Left lobe of liver (tissue), 2 donors: ENCODE measurements at places on chromosomes 11 and 22.
A peak's percentile ranks its signal among the peaks of the same experiment; 100 is the strongest.

- DNase-seq, result no peak
These were observed 950 bp upstream of the LAYN start for GRCh38 chr11:111539426-111540113.

- no peak for DNase-seq
These were observed 381.6 kb upstream of the CADM1 start for GRCh38 chr11:115885535-115886421.

- no peak for DNase-seq
These were observed 510.4 kb downstream of the NELL1 start for GRCh38 chr11:21179770-21180169.

DNA sequence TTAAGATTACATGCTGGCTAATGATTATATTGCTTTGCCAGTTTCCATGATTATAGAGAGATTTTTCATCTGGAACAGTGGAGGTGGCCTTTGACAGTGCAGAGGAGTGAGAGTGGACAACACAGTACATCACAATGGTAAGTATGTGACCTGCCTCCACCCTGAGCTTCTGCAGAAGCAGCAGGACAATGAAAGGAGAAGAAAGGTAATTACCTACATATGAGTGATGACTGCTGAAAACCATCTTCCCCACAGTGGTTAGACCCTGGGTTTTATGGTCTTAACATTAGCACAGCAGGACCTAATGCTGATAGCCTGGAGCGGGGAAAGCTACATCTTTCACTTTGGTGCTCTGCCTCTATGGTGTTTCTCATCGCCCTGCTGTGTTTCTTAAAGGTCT, 454.7 kb upstream of the DDI1 start:
- no peak for DNase-seq

- DNase-seq, result no peak
These were observed 8.7 kb upstream of the MRPL23 start for GRCh38 chr11:1938343-1939005.

DNA sequence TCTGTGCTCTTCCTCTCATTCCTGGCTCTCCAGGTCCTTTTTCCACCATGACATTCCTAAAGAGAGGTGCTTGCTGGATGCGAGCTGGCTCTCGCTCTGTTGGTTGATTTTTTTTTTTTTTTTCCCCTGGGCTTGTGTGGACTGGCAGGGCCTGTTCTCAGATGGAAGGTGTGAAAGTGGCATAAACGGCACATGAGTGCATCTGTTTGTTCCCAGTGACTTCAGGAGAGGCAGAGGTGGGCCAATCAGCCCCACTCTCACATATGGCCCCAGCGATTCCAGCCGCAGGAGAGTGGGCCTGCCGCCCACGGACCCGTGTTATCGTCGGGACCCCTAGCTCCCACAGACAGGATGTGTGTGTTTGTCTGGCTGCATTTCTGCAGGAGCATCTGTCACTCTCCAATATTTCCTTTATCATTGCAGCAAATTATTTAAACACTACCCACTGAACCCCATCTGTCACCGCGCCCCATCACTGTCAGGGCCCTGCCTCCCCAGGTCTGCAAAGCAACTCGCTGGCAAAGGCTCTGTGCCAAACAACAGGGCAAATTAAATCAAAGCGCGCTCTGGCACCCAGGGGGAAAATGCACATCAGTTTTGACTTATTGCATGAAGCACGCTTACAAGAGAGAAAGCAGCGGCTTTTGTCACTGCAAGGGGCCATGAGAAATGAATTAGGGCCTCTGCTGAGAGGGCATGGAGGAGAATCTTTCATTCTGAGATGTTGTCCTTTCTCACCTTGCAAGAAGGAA, 886.3 kb downstream of the NTM start:
- DNase-seq, result no peak

DNA sequence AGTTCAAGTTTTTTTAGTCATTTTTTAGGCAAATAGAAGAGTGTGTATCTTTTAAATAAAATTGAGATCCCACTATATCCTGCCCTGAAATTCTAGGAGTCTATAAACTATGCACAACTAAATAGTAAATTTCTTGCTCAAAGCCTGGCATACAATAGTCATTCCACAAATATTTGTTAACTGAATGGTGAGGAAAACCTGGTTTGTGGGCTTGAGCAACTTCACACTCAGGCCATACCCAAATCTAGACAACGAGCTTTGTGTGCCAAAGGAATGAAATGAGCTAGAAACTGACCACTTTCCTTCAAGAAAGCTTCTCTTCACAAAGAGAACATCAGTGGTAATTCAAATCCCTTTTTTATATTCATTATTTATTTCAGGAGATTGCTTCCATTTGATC, 39.6 kb upstream of the AMOTL1 start:
- DNase-seq, result no peak

- DNase-seq, result no peak
These were observed 1.5 kb downstream of the SYT12 start for GRCh38 chr11:67024410-67024809.

GRCh38 chr11:118223992-118224391, 819 bp downstream of the JAML start:
- no peak for DNase-seq

GRCh38 chr11:128520888-128521681, 66.3 kb downstream of the ETS1 start:
- no peak for DNase-seq

GRCh38 chr11:64960719-64961118, 11.2 kb downstream of the MAJIN start:
- no peak for DNase-seq

DNA sequence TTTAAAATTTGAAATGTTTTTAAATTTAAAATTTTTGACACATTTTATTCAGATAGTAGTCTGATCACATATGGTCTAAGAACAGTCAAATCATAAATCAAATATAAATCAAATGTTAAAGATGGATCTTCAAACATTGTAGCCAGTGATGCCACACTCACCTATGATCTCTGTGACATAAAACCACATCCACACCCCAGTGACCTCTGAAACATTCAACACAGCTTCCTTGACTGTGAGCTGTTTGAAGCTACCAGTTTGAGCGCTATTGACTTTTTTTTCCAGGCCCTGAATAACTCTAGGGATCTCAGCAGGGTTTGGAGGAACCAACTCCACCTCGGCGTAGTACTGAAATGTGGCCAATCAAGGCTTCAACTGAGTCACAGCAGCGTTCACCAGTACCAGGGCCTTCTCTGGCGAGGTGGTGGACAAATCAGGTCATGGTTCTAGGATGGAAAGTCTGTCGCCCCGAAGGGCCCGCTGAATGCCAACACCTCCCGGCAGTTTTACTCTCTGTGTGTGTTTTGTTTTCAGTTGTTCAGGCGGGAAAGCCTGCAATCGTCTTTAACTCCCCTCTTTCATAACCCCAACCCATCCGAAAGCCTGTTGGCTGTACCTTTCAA, 4.3 kb upstream of the MARK2 start:
- DNase-seq, result no peak

GRCh38 chr11:2742611-2743426, 43.0 kb upstream of the KCNQ1OT1 start:
- no peak for DNase-seq

DNA sequence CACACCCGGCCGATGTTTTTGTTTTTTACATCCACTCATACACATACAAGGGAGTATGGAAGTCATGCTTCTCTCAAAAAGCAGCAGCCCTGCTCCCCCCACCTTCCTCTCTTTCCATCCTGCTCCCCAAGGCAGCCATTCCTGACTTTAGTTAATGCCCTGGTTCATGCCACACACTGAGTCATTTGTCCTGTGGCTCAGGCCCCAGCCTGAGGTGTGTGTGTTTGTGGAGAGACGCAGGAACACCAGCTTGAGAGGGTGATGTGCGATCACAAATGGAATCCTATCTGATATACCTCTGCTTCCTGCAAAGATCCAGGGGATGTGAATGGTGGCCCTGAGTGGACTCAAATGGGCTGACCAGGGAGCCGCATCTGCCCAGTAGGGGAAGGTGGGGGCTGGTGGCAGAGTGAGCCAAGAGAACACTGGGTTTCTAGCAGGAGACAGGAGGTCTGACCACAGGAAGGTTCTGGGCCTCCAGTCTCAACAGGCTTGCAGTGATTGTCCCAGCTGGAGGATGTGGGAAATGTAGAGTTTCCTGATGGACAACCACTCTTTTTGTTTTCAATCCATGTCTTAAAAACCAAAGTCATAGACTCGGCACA, 86.7 kb downstream of the OSBP2 start:
- DNase-seq, result no peak

GRCh38 chr11:112221274-112221835, 4.9 kb upstream of the PTS start:
- no peak for DNase-seq

DNA sequence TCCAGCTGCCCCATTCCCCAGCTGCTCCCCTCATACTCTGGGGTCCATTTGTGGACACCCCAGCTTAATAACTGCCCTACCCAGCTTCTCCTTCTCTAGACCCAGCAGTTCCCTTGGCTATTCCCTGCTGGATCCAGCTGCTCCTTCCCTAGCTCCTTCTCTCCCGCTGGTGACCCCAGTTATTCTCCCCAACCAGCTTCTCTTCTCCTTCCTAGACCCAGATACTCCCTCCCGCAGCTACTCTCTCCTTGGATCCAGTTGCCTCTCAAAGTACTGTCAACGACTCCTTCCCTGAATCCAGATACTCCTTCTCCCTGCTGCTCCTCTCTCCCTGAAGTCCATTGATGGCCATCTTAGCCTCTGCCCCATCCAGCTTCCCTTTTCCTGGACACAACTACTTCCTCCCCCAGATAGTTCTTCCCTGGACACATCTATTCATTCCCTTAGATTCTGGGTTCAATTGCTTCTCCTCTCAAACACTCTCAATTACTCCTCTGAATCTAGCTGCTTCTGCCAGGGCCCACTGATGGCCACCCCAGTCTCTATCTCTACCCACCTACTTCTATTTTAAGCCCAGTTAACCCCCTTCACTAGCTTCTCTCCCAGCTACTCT, 11.6 kb downstream of the SELENOM start:
- no peak for DNase-seq

GRCh38 chr11:107929611-107930200, 1.5 kb downstream of the RAB39A start:
- DNase-seq, result no peak

GRCh38 chr11:16356057-16356760, at the start of gene SOX6:
Gene SOX6, minus strand, starts transcription at chr11:16356546. Its CDS starts 15,298 bp downstream, at chr11:16341248.
- DNase-seq, result no peak

DNA sequence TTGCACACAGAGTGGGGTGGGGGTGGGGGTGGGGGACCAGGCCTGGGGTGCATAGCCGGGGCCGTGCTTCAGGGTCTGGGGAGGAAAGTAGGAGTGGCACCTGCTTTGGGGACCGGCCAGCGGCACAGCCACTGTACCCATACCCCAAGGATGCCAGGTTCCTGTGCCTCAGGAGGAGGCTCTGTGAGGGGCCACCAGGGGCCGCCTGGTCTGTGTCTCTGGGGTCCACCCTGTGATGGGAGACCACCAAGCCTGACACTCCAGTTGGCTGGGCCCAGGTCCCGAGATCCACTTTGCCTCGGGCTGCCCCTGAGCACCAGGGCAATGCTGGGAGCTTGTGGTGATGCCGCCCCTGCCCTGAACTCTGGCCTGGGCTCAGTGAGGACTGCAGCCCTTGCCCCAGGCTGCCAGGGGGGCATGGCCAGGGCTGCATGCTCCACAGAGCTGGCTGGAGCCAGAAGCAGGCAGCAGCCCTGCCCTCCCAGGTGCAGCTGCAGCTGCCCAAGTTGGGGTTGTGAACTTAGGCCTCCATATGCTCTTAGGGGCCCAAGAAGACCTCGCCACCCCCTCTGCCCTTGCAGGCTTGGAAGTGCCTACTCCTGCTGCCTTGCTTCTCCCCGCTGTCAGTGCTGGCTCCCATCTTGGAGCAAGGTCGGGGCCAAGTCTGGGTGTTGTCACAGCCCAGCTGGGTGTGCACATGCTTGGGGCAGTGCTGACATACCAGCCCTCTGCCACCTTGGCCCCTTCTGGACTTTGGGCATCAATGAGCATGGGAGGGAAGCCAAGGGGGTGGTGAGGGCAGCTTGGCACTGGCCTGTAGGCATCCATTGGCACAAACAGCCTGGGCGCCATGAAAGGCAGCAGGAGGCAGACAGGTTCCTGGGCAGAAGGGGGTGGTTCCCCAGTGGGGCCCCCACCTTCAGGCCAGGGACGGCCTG, 123.3 kb upstream of the THY1 start:
- no peak for DNase-seq

DNA sequence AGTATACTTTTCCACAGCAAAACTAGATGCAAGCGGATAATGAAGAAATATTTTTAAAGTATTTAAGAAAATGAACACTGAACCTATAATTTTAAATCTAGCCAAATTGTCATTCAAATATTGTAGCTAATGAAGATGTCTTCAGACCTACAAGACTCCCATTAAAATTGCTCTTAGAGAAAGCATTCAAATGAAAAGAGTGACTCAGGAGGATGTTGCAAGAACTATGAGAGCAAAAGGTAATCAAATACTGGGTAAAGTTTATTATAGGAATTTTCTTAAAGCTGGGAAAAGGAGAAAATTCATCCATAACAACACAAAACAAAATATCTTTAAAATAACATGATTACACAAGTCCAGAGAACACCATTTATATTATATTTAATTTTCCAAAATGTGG, 5.4 kb upstream of the POU2AF1 start:
- no peak for DNase-seq

- DNase-seq, result no peak
These were observed 96.9 kb downstream of the PDE2A start for GRCh38 chr11:72577271-72577721.

GRCh38 chr11:73308003-73308960, at the start of gene ARHGEF17:
Gene ARHGEF17, plus strand, starts transcription at chr11:73308276. Its CDS starts 363 bp downstream, at chr11:73308639.
- DNase-seq, result peak; percentile 63

- DNase-seq, result no peak
These were observed at the start of gene PPP6R3 for GRCh38 chr11:68460741-68461574. Gene PPP6R3, plus strand, starts transcription at chr11:68460752. Its CDS starts 76,913 bp downstream, at chr11:68537665.

DNA sequence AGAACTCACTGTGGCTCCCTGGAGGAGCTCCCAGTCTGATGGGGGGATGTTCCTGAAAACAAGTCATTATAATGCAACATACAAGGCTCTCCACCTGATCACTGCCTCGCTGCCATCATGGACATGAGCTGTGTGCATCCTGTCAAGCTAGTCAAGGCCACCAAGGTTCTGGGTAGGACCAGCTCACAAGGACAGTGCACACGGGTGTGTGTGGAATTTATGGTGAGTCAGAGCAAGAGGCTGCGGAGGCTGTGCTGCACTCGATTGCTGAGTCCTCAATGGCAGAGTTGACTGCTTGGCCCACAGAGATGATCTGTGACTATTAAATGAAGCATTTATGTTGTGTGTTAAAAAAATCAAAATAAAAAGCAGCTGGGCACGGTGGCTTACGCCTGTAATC, 96.6 kb downstream of the SEZ6L start:
- DNase-seq, result no peak

GRCh38 chr11:116459185-116460045, 313.4 kb downstream of the BUD13 start:
- no peak for DNase-seq

- no peak for DNase-seq
These were observed 908.3 kb upstream of the ANO3 start for GRCh38 chr11:25423436-25424199.
